Astrocyte (in vitro differentiated cells and primary cell): ENCODE measurements at places on chromosomes 5 and 9.
A peak's percentile ranks its signal among the peaks of the same experiment; 100 is the strongest.

- no peak for DNase-seq
These were observed 153.1 kb downstream of the GADD45G start for GRCh38 chr9:89757776-89758528.

GRCh38 chr5:74386571-74387334 lies 253.8 kb downstream of the ENC1 start:
- DNase-seq: peak; percentile 93

DNA sequence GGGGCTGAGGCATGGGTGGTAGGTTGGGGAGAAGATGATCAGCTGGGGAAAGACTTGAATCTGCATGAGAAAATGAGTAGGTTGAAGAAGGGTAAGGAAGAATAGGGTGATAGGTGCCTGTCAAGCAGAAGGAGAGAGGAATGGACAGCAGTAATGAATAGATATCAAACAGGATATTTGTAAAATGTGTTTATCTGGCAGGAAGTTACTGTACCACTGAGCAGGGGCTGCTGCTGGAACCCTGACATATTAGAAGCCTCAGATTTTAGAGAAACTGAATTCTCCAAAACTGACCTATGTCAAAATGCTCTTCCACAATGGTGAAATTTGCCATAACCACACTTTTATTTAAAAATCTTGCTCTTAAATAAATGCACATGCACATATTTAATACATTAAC lies 41.0 kb downstream of the CCDC192 start:
- no peak for DNase-seq

DNA sequence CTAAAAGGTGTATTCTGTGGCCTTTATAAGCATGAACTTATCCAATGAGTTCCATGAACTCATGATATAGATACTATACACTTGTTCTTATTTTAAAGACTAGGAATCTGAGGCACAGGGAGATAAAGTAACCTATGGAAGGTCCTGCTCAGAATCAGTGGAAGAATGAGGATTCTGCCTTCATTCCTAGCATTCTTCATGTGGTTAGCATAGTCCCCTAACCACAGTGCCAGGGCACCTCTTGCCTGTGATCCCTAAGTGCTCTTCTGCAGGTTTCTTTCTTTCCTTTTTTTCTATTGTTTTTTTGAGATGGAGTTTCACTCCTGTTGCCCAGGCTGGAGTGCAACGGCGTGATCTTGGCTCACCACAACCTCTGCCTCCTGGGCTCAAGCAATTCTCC lies 174.1 kb downstream of the C9orf152 start:
- DNase-seq: no peak

DNA sequence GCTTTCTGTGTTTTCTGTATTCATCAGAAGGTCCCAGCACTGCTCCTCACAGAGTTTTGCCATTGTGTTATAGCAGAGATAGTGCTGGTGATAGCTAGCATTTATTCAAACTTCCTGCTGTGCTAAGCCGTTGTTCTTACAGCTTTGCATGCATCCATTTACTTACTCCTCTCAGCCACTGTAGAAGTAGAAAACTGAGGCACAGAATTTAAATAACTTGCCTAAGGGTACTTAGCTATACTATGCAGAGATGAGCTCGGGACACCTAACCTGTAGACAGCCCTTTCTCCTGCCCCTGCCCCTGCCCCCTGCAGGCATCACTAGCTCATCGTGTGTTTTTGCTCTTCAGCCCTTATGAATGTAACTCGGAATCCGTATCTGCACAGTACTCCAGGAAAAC lies 227.6 kb downstream of the SAXO1 start:
- DNase-seq: no peak

DNA sequence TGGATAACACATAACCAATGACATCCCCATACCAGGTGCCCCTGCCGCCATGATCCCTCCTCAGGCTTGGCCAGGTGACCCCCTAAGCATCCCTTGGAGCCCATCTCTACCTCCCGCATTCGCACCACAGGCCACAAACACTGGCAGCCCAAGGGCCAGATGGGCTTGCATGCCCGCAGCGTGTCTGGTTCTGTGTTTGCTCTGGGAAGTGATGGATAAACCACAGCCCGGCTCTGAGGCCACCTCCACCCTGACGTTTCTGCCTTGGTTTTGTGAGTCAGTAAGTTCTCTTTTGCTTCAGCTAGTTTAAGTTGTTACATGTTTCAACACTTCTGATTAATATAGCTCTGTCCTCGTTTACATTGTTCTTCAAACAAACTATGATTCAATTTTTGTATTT lies 172.4 kb upstream of the PHYKPL start:
- DNase-seq: peak; percentile 2

GRCh38 chr9:107223381-107223780 lies 59.7 kb upstream of the RAD23B start:
- no peak for DNase-seq

DNA sequence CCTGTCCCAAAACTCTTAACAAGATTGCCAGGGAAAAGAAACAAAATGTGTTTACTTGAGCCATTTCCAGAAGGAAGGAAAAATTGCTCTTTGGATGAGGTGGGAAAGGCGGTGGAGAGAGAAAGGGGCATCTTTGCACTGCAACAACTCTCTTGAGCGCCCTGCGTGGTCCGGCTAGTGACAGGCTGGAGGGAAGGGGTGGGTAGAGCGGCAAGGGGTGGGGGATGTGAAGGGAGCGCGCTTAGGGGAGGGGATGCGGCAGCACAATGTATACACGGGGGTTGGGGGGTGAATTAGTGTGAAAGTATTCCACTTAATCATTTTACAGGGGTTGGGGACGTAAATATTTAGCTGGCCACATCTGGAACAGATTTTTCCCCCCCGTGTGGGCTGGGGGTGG lies 1.3 kb downstream of the FGF10 start:
- no peak for DNase-seq

- DNase-seq: peak; percentile 74
These were observed at the start of gene KIAA1958 for GRCh38 chr9:112486221-112487007. Gene KIAA1958 (plus strand): TSS chr9:112486827. CDS start chr9:112574081, 87,254 bp downstream.

GRCh38 chr5:41924872-41925554 lies at the start of gene FBXO4:
Gene FBXO4 (plus strand): TSS chr5:41925281. CDS start chr5:41925310, 29 bp downstream.
- DNase-seq: peak; percentile 73

GRCh38 chr9:94787266-94787665 lies 60.8 kb downstream of the AOPEP start:
- no peak for DNase-seq

- peak; percentile 57 for DNase-seq
These were observed 7.5 kb downstream of the NDFIP1 start for GRCh38 chr5:142115937-142116614.

DNA sequence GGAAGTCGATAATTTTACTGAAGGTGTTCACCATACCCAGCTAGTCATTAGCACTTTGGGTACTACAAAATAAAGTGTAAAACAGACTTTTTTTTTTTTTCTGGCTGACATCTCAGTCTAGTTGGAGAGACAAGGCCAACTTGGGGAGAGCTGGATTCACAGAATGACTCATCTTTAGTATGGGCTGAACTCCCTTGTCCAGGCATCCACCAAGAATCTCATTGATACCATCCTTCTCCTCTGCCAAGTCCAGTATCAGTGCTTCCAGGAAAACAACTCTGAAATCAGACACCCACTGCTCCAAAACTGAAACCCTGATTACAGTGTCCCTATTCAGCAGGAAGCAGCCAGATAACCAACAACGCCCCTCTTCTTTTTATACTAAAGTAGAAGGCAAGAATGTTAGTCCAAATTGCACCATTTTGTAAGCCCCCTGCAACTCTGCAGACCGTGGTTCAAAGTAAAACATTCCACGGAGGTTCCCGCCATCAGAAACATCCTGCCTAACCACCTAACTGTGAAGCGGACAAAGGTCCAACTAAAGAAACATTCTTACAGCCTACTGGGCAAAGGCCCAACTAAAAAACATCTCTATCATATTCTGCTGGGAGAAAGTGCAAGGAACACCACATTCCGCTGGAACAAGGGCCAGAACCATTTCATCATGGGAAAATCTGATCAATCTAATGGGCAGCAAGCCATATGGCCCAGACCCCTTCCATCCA lies 728.2 kb downstream of the BRINP1 start:
- peak; percentile 61 for DNase-seq

- DNase-seq: peak; percentile 57
These were observed 82.3 kb downstream of the CRB2 start for GRCh38 chr9:123438321-123438720.

GRCh38 chr5:83426855-83427254 lies 44.7 kb upstream of the VCAN start:
- no peak for DNase-seq

- peak; percentile 79 for DNase-seq
These were observed 352.6 kb upstream of the PANK3 start for GRCh38 chr5:168931638-168932345.

DNA sequence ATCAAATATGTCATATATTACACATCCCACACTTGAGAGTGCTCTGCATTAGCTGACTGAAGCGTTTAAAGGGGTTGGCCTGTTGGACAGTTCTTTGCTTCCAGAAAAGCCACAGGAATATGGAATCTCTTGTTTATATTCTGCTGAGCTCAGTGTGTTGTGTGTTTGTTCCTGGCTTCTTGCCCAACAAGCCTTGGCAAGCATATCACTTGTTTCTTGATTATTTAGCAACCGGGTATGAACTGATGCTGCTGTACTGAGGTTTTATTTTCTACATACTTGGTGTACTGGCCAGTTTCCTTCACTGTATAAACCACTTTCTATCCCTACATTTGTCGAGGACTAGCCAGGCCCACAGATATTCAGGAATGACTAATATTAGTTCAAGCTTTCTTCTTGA lies 378.9 kb downstream of the KCTD16 start:
- DNase-seq: peak; percentile 55
